ENCODE measurements at places on chromosomes 3 and 15.
A peak's percentile ranks its signal among the peaks of the same experiment; 100 is the strongest.

GRCh38 chr15:90644952-90645725, 72.0 kb upstream of the BLM start:
- DNase-seq, result no peak

GRCh38 chr3:114829783-114830182, 317.3 kb downstream of the ZBTB20 start:
- no peak for DNase-seq

DNA sequence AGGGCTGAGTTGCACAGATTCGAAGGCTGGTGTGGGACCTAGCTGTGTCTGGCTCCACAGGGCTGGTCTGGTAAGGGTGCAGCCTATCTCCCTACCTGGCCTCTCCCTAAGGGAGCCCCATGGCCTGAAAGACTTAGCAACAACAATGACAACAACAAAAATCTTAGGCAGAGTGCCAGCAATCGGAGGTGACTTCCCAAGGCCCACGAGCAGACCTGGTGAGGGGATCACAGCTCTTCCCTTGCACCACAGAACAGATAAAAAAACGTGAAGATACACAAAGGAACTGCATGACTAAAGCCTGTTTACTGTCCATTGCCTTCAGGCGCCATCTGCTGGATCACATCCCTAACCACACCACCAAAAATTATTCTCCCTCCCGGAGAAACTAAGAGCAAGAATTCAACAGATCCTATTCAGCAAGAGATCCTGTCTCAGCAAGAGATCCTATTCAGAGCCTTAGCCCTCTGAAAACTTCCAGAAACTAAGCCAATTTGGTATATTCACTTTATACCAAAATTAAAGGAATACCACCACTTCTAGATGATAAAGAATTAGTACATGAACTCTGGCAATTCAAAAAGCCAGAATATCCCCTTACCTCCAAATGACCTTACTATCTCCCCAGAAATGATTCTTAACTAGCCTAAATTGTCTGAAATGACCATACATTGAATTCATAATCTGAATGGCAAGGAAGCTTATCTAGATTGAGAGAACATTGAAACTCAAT, 24.1 kb upstream of the OR5K4 start:
- peak; percentile 57 for DNase-seq

DNA sequence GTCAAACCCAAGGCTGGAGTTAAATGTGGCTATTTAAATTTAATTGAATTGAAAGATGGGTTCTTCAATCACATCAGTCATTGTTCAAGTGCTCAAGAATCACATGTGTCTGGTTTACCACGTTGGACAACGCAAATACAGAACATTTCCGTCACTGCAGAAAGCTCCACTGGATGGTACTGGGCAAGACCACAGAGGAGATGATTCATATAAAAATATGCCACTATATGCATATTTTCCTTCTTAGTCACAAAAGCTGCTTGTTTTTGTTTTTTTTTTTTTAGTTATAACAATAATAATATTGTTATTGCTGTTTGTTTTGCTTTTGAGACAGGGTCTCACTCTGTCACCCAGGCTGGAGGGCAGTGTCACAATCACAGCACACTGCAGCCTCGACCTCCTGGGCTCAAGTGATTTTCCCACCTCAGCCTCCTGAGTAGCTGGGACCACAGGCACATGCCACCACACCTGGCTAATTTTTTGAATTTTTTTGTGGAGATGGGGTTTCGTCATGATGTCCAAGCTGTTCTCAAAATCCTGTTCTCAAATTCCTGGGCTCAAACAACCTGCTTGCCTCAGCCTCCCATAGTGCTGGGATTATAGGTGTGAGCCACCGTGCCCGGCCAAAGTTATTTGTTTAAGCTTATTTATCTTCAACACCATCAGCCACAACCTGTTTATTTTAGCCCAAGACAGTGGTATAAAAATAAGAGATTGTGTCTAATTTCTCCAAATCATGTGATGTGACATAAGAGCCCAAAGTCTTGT, 19.4 kb downstream of the RTP3 start:
- no peak for DNase-seq

DNA sequence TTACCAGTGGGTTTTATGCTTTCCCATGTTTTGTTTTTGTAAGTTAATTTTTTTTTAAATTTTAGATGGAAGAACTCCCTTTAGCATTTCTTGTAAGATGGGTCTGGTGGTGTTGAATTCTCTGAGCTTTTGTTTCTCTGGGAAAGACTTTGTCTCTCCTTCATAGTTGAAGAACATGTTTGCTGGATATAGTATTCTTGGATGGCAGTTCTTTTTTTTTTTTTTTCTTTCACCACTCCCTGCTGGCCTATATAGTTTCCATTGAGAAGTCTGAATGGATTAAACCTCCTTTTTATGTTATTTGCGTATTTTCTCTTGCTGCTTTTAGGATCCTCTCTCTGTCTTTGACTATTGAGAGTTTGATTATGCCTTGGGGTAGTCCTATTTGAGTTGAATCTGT, 18.1 kb downstream of the STXBP5L start:
- no peak for DNase-seq

DNA sequence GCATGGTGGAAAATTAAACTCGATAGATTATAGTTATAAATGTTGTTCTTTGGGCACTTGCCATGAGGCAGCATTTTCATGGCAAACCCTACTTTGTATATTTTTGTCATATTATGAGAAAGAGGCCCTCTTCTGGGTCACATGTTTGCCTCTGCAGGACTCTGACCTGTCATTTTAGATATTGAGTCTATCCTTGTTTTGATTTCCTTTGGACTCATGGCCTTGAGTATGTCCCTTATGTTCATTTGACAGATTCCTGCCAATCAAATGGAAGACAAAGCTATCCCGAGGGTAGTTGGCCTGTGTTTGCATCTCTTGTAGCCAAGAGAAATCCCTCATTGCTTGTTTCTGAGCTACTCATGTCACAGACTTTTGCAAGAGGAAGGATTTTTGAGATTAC, 226.3 kb downstream of the LPP start:
- DNase-seq, result no peak

GRCh38 chr15:56653107-56653506, 80.2 kb downstream of the ZNF280D start:
- DNase-seq, result no peak

DNA sequence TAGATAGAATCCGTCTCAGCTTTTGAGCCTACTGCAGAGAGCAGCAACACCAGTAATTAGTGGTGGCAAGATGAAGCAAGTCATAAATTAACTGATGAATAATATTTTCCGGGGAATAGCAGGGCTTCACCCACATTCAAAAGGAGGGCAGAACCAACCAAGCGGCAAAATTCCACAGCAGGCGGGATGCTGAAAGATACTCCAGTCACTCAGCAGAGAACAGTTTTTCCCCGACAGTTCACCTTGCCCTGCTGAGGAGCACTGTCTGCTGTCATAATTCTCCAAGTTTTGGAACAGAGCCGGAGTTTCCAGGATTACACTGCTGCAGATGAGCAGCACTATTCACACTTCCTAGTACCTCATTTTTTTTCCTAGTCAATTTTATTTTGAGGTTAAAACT, 274.7 kb downstream of the CD47 start:
- DNase-seq, result peak; percentile 33

DNA sequence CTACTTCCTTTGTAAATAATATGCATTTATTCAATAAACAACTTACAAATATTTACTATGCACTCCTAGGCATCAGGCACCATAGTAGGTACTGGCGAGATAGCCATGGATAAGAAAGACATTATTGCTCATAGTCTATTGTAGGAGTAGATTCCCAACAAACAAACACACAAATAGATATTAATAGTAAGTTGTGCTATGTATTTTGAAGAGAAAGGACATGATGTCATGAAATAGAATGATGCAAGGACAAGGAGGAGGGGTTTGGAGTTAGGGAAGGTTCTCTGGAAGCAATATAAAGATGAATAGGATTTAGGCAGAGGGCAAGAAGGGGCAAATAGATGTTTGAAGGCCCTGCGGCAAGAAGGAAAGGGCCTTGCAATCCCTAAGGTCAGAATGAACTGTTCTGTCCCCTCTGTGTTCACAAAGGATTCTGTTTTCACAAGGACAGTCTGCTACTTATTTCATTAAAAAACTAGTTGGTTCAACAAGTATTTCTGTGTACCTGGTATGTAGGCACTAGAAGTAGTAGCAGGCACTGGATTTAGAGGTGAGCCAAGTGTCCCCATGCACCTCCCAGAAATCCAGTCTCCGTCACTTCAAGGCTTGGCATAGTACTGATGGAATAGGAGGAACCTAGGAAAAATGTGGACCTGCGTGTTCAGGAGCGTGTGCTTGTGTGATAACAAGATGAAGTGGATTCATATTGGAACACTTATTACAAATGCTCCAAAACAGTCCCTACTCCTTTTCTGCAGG, 231.8 kb upstream of the TPRG1 start:
- DNase-seq, result no peak

DNA sequence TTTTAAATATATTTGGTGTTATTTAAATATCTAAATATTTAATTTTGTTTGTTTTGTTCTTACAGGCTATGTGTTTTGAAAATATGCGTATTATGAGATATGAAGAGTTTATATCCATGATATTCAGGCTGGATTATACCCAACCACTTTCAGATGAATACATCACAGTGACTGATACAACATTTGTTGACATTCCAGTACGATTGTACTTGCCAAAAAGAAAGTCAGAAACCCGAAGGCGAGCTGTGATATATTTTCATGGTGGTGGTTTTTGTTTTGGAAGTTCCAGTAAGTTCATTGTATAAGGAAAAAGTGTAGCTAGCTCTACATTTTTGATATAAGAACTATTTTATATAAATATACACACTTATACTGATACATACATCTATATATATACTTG, 6.9 kb downstream of the AADACL2 start:
- DNase-seq, result no peak

DNA sequence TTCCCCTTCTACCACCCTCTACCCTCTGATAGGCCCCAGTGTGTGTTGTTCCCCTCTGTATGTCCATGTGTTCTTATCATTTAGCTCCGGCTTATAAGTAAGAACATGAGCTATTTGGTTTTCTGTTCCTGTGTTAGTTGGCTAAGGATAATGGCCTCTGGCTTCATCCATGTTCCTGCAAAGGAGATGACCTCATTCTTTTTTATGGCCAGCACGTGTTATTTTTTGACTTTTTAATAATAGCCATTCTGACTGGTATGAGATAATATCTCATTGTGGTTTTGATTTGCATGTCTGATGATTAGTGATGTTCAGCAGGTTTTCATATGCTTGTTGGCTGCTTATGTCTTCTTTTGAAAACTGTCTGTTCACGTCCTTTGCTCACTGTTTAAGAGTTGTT, 63.1 kb upstream of the NPHP3 start:
- no peak for DNase-seq

DNA sequence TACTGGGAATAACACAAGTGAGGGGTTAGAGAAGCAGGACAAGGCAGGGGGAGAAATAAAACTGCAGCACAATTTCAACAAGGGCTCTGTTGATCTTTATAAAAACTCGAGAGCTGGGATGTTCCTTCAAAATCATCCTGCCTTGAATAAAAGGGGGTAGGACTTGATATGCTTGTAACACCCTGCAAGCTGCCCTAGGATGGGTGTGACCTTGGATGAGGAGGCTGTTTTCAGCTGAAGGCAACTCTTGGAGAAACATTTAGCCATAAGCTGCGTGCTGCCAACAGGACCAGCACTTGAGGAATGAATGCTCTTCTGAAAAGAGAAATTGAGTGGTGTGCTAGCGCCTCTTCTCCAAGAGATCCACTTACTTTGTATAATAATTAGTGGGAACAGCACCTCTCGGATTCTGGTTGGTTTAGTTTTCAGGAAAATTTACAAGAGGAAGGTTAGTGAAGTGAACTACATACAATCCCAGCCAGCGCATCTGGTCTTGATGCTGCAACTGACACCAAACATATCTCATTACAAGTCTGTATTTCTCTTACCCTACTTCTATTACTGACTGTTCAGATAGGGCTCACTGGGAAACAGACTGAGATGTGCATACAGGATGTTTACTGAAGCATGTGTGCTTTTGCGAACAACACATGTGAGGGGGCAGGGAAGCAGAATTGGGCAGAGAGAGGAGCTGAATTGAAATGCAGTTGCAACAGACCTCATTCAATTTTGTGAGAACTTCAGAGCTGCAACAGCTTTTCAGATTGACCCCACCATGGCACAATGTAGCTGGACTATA, 643.0 kb upstream of the GOLIM4 start:
- DNase-seq, result no peak

DNA sequence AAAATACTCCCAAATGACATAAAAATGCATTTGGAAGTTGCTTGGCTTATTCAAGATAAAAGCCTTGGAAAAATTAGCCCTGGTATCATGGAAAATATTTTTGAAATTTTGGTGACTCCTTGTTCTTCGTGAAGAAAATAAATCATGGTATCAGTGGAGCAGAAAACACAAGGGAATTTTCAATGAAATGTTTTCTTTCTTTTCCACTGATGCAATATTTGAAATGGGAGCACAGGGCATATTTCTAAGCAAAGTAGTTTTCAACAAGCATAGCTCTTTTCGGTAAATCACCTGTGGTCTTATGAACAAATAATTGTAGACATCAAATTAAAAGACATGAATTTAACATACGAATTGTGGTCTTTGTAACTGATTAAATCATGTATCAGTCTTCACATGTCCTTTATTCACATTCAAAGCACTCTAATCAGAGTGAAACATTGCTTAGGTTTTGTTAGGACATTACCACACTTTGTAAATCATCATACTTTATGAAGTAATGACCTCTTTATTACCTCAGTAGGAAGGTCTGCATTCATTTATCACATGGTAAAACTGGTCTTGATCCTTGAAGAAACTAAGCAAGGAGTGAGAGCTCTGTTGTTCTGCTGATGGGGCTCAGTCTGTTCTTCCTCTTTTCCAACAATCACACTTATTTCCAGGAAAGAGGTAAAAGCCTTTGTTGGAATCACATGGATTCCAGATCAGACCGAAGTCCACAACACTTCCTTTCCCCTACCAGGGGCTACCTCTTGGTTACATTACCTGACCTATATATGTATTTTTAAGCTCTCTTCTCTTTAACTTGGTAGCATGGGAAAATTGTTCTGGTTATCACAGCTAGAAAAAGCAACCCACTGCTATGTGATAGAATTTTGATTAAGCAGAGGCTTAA, 413.5 kb upstream of the THBS1 start:
- no peak for DNase-seq

DNA sequence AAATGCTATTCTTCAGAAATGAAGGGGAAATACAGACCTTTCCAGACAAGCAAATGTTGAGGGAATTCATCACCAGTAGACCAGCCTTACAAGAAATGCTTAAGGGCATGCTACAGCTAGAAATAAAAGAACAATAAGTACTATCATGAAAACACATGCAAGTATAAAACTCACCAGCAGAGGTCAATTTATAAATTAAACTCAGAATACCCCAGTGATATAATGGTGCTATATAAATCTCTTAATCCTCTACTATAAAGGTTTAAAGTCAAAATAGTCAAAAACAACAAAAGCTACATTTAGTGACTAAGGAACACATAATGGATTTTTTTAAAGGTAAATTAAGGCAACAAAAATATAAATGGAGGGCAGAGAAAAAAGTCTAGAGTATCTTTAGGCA, 142.5 kb downstream of the CPNE4 start:
- no peak for DNase-seq

- no peak for DNase-seq
Observed at GRCh38 chr15:63385911-63386531, 4.4 kb upstream of the CA12 start.

- no peak for DNase-seq
Observed at GRCh38 chr3:128410669-128411573, 55.8 kb downstream of the DNAJB8 start.

Data from iPS-NIHi11 (cell line).